NCI-H524 treated with DMSO at 0.1 percent for 48 hours (cell line): ENCODE measurements at places on chromosomes 2 and 18.

GRCh38 chr2:191693166-191693565 is 15.2 kb downstream of the NABP1 start:
- DNase-seq = no peak

DNA sequence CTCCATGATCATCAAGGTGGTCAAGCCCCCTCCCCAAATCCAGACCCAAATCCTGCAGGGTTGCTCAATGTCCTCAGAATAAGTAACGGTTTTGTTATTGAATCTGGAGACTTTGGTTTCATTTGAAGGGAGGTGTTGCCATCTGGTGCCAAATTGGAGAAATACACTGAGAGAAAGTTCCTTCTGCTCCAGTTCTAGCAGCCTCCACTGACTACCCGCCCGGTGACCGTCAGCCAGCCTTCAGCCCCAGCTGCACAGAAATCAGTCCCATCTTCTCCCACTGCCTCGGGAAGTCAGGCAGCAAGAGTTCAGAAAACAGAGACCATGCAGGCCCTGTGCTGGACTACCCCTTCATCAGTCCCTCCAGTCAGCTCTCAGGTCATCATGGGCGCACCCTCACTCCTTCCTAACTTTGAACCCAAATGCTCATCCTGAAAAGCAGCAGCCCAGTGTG is 38.7 kb downstream of the PKDCC start:
- no peak for DNase-seq

GRCh38 chr2:53475321-53475720 is 292.3 kb upstream of the CHAC2 start:
- DNase-seq = no peak

- no peak for DNase-seq
Measured at GRCh38 chr18:70386582-70386981, 97.7 kb downstream of the SOCS6 start.

- DNase-seq = no peak
Measured at GRCh38 chr18:62716619-62717168, 1.4 kb downstream of the PHLPP1 start.

DNA sequence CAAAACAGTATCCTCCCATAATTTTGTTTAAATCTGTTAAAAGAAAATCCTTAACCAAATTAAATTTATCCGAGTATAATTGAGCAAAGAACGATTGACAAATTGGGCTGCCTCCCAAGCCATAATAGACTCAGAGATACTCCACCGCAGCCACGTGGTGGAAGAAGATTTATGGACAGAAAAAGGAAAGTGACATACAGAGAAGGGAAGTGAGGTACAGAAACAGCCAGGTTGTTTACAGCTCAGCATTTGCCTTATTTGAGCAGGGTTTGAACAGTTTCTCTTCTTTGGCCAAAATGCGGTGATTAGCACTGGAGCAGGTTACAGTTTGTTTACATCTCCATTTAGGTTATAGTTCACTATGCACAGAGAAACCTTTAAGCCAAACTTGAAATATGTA is 60.8 kb downstream of the KYNU start:
- no peak for DNase-seq

DNA sequence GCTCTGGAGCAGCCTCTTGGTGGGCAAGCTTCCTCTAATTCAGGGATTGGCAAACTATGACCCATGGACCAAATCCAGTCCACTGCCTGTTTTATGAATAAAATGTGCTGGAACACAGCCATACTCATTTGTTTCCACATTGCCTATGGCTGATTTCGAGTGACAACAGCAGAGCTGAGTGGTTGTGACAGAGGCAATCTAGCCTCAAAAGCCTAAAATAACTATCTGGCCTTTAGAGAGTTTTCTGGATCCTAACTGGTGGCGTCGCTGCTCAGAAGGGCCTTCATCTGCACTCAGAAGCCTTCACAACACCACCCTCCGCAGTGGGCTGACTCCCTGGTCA is 147.1 kb downstream of the CCBE1 start:
- no peak for DNase-seq

GRCh38 chr2:23912054-23912453 is 14.9 kb downstream of the ATAD2B start:
- no peak for DNase-seq

GRCh38 chr2:194750926-194751325 is 906.1 kb upstream of the SLC39A10 start:
- no peak for DNase-seq

DNA sequence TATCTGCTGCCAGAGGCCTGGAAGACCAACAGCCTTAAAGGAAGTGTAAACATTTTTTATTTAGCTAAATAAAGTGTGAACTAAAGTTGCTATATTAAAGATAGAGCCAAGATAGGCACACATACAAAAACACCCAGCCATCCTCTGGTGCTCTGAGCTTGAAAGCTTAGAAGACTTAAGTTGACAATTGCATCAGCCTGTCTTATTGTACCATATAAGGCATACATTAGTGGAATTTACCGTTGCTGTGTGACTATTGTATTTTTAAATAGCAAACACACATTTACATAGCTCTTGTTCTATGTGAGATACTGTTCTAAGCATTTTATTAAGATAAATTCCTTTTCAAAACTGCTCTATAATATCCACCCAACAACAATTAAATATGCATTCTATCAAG is 736.6 kb upstream of the ZEB2 start:
- DNase-seq = no peak

DNA sequence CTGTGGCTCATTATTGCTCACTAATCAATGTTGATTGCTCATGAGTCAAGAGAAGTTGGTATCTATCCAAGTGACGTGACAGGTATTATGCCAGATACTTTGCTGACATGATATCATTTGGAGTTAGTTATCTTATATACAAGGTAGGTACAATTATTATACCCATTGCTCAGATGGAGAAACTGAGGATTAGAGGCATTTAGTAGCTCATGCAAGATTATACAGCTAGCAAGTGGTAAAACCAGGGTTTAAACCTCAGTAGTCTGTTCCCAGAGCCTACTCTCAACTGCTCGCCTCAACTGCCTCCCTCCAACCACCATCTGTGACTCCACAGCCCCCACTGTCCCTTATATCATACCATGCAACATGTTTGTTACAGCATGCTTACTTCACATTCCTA is 6.1 kb downstream of the FIGLA start:
- DNase-seq = no peak

DNA sequence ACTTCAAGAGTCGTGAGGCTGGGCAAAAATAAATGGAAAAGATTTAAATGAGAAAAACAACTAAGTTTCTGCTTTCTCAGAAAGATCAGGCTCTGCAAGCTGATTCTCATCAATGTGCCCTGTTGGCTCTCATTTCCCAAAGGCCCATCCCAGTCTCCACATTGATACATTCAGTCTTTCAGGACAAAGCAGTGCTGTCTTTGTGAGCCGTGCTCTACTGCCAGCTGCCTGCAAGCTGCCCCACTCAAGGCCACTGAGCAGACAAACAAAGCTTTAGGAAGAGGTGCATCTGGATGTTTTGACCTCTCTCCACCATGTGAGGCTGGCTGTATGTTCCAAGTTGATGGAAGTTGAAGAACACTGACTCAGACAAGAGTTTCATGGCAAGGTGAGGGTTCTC is 48.8 kb downstream of the FSHR start:
- DNase-seq = no peak

DNA sequence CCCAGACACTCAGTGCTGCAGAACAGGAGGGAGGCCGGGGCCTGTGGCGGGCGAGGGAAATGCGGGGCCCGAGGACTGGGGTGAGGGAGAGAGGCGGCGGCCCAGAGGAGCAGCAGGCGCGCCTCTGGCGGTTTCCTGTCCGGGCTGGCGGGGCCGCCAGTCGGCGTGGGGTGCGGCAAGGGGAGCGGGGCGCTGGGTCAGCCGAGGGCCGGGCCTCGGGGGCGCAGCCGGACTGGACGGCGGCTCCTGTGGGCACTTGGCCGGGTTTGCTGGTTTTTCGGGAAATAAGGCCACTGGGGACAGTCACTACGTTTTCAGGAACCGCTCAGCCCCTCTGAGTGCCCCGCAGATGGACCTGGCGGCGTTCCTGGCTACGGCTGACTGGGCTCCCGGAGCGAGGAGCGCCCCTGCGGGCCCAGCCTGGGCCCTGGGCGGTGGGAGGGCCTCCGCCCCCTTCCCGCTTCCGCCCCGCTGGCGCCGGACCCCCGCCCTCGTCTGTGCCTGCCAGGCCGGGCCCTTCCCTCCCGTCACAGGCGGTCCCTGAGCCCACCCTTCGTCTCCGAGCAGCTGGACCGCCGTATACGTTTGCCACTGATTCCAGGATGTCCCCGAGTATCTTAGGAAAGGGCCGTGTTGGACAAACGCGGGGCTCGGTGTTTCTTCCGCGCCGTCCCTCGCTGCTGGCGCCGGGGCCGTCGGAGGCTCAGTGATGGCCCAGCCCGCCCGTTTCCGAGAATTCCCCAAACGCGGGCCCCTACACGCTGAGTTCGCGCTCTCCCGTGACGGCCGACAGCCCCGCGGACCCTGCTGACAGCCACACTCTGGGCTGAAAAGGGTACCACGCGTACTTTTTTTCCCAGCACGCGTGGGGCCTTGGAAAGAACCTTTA is 84.6 kb downstream of the FAM210A start:
- DNase-seq = no peak

DNA sequence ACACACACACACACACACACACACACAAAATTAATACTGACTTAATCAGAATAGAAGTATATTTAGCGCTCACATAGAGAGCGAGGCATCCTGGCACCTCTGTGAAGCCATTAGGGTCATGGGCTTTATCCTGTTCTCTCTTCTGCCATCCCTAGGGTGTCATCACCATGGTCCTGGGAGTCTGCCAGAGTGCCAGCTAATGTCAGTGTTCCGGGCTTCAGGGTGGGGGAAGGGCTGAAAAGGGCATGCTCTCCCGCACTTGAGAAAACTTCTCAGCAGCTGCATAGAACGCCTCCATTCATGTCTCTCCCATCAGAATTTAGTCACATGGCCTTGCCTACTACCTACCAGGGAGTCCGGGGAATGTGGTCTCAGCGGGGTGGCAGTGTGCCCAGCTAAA is 19.7 kb upstream of the DYNC2LI1 start:
- no peak for DNase-seq

DNA sequence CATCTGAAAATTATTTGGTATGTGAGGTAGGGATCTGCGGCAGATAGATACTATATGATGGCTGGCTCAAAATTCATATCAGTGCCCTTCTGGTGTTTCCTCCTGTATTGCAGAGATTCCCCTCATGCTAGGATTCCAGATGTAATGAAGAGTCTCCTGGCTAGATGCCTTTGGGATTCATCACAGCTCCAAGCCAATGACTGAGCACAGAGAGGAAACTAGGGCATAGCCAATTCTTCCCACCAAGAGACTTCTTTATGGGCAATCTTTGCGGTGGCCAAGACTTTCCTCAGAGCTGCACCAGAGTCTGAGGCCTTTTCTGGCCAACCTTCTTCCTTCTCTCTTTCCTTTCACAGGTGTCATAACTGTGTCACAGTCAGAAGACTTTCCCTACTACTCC is 25.5 kb upstream of the CIB4 start:
- no peak for DNase-seq

DNA sequence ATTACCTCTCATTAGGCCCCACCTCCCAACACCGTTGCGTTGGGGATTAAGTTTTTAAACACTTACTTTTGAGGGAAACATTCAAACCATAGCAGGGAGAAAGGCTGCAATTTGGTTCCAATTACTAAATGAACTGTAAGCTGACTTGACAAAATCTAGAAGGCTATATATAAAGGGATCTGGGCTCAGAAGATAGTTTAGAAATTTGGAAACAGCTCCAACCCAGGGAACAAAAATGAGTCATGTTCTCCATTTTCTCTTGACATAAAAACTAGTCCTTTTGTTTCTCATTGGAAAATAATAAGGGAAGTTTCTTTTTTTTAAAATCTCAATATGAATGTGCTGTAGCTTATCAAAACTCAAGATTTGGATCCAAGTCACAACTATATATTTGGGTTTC is 17.5 kb downstream of the MOGAT1 start:
- no peak for DNase-seq
